ENCODE measurements at places on chromosomes 1 and 21.

DNA sequence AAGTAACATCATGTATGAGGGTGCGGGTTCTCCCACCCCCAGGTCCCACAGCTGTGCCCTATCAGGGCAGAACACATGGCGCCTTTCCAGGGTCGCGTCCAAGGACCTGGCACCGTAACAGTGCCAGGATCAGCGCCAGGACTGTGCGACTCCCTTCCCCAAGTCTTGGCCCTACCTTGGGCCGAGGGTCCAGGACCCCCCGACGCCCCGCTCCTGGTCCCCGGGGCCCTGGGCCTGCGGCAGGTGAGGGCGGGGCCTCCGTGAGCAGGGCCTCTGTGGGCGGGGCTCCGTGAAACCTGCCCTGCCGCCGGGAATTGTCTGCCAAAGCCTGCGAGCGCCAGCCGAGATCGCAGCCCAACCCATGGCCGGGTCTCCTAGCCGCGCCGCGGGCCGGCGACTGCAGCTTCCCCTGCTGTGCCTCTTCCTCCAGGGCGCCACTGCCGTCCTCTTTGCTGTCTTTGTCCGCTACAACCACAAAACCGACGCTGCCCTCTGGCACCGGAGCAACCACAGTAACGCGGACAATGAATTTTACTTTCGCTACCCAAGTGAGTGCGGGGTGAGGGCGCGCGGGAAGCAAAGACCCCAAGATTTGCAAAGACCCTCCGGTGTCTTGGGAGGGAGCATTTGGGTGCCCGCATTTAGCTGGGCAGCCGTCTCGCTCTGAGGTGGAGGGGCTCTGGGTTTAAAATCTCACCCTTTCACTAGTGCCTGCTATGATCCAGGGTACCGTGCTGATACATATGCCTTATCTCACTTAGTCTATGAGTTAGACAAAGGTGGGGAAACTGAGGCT lies at the start of gene RHBG:
Gene RHBG, plus strand, starts transcription at position 323 of the 796 bp plus-strand sequence. Its CDS starts 39 bp downstream, at position 362.
- DNase-seq, result no peak

DNA sequence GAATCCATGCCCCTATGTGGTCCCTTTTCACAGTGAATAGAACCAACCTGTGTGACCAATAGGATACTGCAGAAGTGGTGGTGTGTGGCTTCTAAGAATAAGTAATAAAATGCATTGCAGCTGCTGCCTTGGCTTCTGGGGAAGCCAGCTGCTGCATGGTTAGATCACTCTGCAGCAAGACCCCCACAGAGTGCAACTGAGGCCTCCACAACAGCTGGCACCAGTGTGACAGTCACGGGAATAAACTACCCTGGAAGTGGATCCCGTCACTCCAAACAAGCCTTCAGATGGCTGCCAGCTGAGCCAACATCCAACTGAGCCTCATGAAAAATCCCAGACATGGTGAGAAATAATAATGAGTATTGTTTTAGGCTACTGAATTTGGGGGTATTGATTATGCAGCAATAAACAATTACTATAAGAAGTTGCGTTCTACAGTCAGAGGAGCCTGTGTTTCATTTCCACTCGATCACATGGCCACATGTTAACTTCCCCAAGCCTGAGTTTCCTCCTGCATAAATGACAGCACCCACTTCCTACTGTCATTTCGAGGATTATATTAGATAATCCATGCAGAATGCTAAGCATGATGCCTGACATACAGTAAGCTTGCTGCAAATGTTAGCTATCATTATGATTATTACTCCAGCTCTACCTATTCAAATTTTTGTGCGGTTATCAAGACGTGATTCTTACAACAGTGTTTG lies 20.8 kb upstream of the COG2 start:
- no peak for DNase-seq

DNA sequence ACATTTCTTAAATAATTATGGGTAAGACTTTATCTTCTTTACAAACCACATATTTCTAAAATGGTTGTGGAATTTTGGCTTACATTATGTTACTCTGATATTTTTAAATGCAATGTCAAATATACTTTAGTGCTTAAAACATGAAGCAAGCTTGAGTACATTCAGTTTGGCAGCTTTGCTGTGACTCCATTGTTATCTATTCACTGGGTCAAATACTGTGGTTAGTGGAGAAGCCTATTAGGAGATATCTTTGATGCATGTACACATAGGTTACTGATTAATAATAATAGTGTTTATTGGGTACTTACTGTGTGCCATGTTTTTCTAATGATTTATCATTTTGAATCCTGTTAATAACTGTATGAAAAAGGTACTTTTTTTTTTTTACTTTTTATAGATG lies 520.4 kb upstream of the B3GALT2 start:
- DNase-seq, result no peak

GRCh38 chr21:15667010-15667409 lies 62.8 kb upstream of the USP25 start:
- DNase-seq, result no peak

GRCh38 chr1:147480565-147480935 lies 60.8 kb upstream of the BCL9 start:
- DNase-seq, result no peak

DNA sequence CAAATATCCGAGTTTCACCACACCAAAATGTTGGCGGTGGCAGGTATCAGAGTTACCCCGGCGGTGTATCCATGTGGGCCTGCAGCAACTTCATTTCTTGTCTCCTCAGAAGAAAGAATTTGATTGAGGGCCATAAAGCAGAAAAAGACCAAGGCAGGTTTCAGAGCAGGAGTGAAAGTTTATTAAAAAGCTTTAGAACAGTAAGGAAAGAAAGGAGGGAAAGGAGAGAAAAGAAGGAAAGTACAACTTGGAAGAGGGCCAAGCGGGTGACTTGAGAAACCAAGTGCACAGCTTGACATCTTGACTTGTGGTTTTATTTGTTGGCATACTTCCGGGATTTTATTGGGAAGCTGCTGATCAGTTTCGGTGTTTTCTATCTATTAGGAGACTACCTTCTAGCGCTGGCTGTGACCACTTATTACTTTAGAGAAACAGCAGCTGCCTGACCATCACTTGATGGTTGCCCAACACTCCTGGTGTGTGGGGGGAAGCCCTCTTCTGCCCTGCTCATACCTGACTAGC lies 75.5 kb upstream of the RAB3GAP2 start:
- no peak for DNase-seq

GRCh38 chr1:28537457-28538199 lies 15.3 kb upstream of the TRNAU1AP start:
- DNase-seq, result no peak

- DNase-seq, result no peak
Observed at GRCh38 chr1:203056516-203056915, 29.3 kb downstream of the MYOG start.

GRCh38 chr1:172473302-172473701 lies 29.4 kb upstream of the PIGC start:
- no peak for DNase-seq

- DNase-seq, result no peak
Observed at GRCh38 chr1:81976539-81976938, 175.8 kb downstream of the ADGRL2 start.

- DNase-seq, result no peak
Observed at GRCh38 chr1:226443439-226443838, 35.5 kb upstream of the PARP1 start.

- no peak for DNase-seq
Observed at GRCh38 chr1:94463765-94464330, 45.7 kb downstream of the ABCD3 start.

- no peak for DNase-seq
Observed at GRCh38 chr1:94319319-94320102, 82.1 kb upstream of the ARHGAP29 start.

DNA sequence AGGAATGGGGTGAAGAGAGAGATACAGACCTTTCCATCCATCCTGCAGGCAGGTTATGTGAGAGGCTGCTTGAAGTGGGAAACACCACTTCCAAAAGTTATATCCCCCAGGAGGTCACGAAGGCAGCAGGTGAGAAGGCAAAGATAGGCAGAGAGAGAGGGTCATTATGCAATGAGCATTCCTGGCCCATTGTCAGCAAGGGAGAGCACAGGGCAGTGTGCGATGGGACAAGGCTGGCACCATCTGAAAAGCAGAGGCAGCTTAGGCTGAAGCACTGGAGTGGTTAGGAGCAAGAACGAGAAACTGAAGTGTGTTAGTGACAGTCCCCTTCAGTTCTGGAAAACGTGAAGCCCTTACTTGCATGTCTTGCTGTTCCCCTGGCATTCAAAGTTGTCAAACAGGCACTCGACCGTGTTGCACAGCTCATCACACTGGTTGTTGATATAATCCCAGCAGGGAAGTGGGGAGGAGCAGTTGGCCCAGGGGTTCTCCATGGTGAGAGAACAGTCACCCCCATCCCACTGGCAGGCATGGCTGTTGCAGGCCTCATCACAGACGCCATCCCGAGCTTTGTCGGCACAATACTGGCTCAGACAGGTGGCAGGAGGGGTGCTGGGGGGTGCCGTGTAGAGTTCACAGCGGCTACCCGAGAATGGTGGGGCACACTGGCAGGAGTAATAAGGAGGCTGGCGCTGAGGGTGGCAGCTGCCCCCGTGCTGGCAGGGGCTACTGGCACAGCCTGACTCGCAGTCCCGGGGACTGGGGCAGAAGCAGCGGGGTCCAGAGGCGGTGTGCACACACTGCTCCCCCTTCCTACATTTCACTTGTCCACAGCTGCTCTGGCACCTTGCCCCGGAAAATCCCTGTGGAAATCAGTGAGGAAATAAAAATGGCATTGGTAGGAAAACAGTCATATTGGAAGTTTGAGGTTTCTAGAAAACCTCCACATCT lies 28.9 kb upstream of the ADAM30 start:
- no peak for DNase-seq

DNA sequence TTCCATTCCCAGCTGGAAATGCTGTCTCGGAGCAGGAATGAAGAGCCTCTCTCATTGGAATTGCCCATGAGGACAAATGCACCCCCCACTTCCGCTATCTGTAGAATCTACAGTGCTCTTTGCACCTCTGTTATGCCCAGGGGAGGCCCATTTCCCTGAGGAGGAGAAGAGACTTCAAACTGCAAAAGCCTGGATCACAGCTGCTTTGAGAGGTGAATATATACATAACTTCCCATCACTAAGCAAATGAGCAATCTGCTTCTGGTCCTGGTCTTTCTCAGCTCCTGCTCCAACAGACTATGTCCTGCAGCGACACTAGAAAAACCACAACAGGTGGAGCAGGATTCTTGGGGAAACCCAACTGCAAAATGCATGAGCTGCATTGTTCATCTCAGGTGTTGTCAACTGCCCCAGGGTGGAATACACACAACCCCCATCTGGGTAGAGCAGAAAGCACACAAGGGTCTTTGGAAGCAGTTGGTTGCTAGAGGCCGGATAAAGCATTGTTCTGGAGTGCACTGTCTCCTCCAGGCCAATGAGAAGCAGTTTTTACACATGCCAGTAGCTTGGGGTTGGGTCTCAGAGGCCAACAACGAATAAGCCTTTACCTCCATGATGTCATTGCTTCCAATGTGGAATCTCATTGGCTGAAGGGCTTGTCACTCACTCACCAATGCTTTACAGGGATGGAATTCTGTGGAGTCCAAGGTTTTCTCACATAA lies 67.7 kb upstream of the RAB4A start:
- no peak for DNase-seq

GRCh38 chr1:204448344-204448964 lies 36.8 kb upstream of the PPP1R15B start:
- DNase-seq, result no peak

DNA sequence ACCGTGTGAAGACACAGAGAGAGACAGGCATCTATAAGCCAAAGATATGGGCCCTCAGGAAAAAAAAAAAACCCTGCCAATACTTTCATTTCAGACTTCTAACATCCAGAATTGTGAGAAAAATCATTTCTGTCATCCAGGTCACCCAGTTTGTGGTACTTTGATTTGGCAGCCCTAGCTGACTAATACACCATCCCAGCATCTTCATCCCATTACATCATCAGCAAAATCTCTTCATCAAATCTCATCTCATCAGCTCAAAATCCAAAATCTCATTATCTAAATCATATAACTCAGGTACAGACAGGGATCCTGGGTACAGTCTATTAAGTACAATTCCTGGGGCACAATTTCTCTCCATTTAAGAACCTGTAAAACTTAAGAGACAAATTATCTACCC lies 51.9 kb upstream of the GJA8 start:
- DNase-seq, result no peak

GRCh38 chr1:90162216-90162615 lies 167.3 kb downstream of the ZNF326 start:
- DNase-seq, result no peak

- no peak for DNase-seq
Observed at GRCh38 chr1:97105531-97105930, 383.9 kb downstream of the PTBP2 start.

- DNase-seq, result no peak
Observed at GRCh38 chr1:13970631-13971247, 270.8 kb downstream of the PRDM2 start.

DNA sequence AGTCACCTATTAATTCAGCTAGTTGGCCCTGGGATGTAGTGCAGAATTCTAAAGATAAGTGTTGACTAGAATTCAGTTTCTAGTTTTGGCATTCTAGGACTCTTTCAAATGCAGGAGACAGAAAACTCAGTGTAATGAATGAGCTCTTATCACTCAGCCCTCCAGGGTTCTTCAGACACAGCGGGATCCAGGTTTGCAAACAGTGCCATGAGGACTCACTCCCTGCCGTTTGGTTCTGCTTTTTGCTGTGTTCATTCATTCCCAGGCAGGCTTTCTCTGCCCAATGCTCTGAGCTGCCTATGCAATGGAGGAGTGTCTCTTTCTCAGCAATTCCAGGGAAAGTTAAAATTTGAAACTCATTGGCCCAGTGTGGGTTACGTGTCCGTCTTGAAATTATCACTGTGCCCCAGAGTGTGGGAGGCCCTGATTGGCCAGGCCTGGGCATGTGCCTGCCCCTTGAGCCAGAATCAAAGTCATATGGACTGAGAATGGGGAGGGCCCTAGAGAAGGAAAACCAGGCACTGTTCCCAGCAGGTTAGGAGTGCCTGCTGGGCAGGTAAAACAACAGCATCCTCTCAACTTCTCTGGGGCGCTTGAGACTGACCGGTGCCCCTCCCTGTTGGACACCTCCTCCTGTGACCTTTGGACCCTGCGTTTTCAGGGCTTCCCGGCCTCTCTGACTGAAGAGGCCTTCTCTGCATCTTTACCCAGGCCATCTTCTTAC lies 43.4 kb downstream of the TMEM51 start:
- DNase-seq, result no peak

DNA sequence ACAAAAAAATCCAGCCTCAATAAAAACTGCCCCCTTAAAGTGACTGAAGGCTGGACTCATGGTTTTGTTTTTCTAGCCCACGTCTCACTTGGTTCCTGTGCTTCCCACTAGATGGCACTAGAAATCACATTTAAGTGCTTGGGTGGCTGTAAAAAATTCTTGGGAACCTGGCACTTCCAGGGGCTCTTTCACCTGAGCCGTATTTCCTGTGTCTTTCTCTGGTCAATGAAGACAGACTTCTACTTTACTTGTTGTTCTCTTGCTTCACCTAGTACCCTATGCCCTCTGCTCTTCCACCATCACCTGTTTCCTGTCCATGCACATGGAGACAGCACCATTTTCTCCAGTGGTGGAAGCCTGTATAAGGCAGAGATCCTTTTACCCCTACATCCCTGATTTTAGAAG lies 20.0 kb downstream of the METTL13 start:
- DNase-seq, result no peak

Measured in esophagus squamous epithelium (tissue), 5 donors.